ENCODE measurements at places on chromosomes 11 and 22. TPM values are rescaled to one million over a fixed set of nuclear protein-coding genes. Genes with fewer than 3 reads are reported as not detected.

Gene PLA2G3
- 0.07 TPM for total RNA-seq

Gene NAALAD2
- 0.21 TPM for total RNA-seq

Gene OR51I1
- total RNA-seq = not detected

Gene KRTAP5-1
- total RNA-seq = not detected

Gene DEFB131B
- not detected for total RNA-seq

Gene DERL3
- total RNA-seq = 1.5 TPM

Gene RIN1
- total RNA-seq = 4.7 TPM

Gene CADM1
- 2.8 TPM for total RNA-seq

Gene ZBED4
- total RNA-seq = 14.3 TPM

Gene ANO5
- 4.7 TPM for total RNA-seq

Gene LRRC32
- total RNA-seq = 16.1 TPM

Gene SYCE3
- not detected for total RNA-seq

Gene CYB5R2
- 5.3 TPM for total RNA-seq

Gene CRYBB2
- total RNA-seq = not detected

Gene MFRP
- not detected for total RNA-seq

Gene XKR3
- not detected for total RNA-seq

Gene RAG2
- not detected for total RNA-seq

Gene SCGB2A2
- total RNA-seq = not detected

Gene APOBEC3F
- total RNA-seq = 5.1 TPM

Gene NPAS4
- not detected for total RNA-seq

Gene JAML
- total RNA-seq = 0.35 TPM

Gene ACTN3
- 0.07 TPM for total RNA-seq

Gene CHRM1
- not detected for total RNA-seq

Gene ZBTB16
- total RNA-seq = 17.3 TPM

Gene TRIM49
- not detected for total RNA-seq

Gene BTG4
- not detected for total RNA-seq

Gene SLC22A25
- not detected for total RNA-seq

Gene MUC5AC
- not detected for total RNA-seq

Gene CHEK2
- total RNA-seq = 11.0 TPM

Gene C11orf42
- total RNA-seq = not detected

Gene ESAM
- total RNA-seq = 85.7 TPM

Gene PRRG4
- 0.49 TPM for total RNA-seq

Gene CD82
- total RNA-seq = 29.0 TPM

Gene P2RY6
- total RNA-seq = 0.13 TPM

Gene OVOL1
- total RNA-seq = not detected

Gene RFPL1
- total RNA-seq = not detected

Gene SCO2
- total RNA-seq = 1.8 TPM

Gene ROM1
- 6.1 TPM for total RNA-seq

Gene TMEM191B
- 0.92 TPM for total RNA-seq

Gene FADS2
- 160 TPM for total RNA-seq

Gene TIMP3
- total RNA-seq = 0.07 TPM

Gene DNAJB7
- total RNA-seq = not detected

Gene CASP4
- 192 TPM for total RNA-seq

Gene CLDN5
- 360 TPM for total RNA-seq

Gene FOXRED2
- 6.2 TPM for total RNA-seq

Gene LMO2
- 30.9 TPM for total RNA-seq

Gene NRGN
- total RNA-seq = 2.5 TPM

Gene KDM4D
- total RNA-seq = 0.73 TPM

Gene LRRC10B
- not detected for total RNA-seq

Gene TMEM121B
- 0.04 TPM for total RNA-seq

Gene CYP2D6
- total RNA-seq = 0.14 TPM

Gene JOSD1
- 85.1 TPM for total RNA-seq

Gene APOL3
- 59.1 TPM for total RNA-seq

Gene UEVLD
- 26.5 TPM for total RNA-seq

Gene CCDC116
- total RNA-seq = 0.07 TPM

Gene CCDC157
- total RNA-seq = 1.6 TPM

Gene SYTL2
- total RNA-seq = 0.53 TPM

All from pulmonary artery endothelial cell (primary cell).